ENCODE measurements at places on chromosomes 3 and 15. TPM values are rescaled to one million over a fixed set of nuclear protein-coding genes. Genes with fewer than 3 reads are reported as not detected.

Gene IL17RB
- 5.1 TPM for polyA plus RNA-seq

Gene STRC
- polyA plus RNA-seq: 1.5 TPM

Gene AGBL1
- polyA plus RNA-seq: not detected

Gene WDR93
- polyA plus RNA-seq: 0.39 TPM

Gene PLA2G4D
- 0.35 TPM for polyA plus RNA-seq

Gene ZIC1
- 16.1 TPM for polyA plus RNA-seq

Gene CSTA
- not detected for polyA plus RNA-seq

Gene IP6K1
- polyA plus RNA-seq: 2.9 TPM

Gene LDHAL6B
- polyA plus RNA-seq: not detected

Gene ISLR2
- 0.23 TPM for polyA plus RNA-seq

Gene CDHR4
- not detected for polyA plus RNA-seq

Gene LNP1
- 5.7 TPM for polyA plus RNA-seq

Gene XCR1
- polyA plus RNA-seq: not detected

Gene SH2D7
- not detected for polyA plus RNA-seq

Gene GOLGA8M
- not detected for polyA plus RNA-seq

Gene GOLGA8S
- 0.19 TPM for polyA plus RNA-seq

Gene IGSF11
- polyA plus RNA-seq: 3.6 TPM

Gene CYP1A2
- not detected for polyA plus RNA-seq

Gene PP2D1
- polyA plus RNA-seq: not detected

Gene PARP14
- 4.7 TPM for polyA plus RNA-seq

Gene IL16
- polyA plus RNA-seq: 1.5 TPM

Gene SCN11A
- 0.66 TPM for polyA plus RNA-seq

Gene ROPN1
- 2.9 TPM for polyA plus RNA-seq

Gene C2CD4A
- polyA plus RNA-seq: not detected

Gene ZNF770
- 83.9 TPM for polyA plus RNA-seq

Gene SLC2A2
- 0.09 TPM for polyA plus RNA-seq

Gene LTK
- 6.2 TPM for polyA plus RNA-seq

Gene CX3CR1
- 0.43 TPM for polyA plus RNA-seq

Gene LRRC2
- 1.6 TPM for polyA plus RNA-seq

Gene NKTR
- 25.9 TPM for polyA plus RNA-seq

Gene CCR8
- polyA plus RNA-seq: not detected

Gene ISLR
- 3.0 TPM for polyA plus RNA-seq

Gene CCPG1
- 212 TPM for polyA plus RNA-seq

Gene GCNT3
- not detected for polyA plus RNA-seq

Gene LSAMP
- polyA plus RNA-seq: 12.8 TPM

Gene CTXND1
- 1.7 TPM for polyA plus RNA-seq

Gene RASGRF1
- polyA plus RNA-seq: 42.9 TPM

Gene CCDC191
- polyA plus RNA-seq: 10.9 TPM

Gene CA12
- polyA plus RNA-seq: 87.1 TPM

Data from Purkinje cell (primary cell).